T-helper 2 cell (primary cell): ENCODE measurements at places on chromosomes 7 and 10.

- no peak for DNase-seq
Observed at GRCh38 chr7:75573477-75574019, 81.4 kb downstream of the SPDYE5 start.

GRCh38 chr7:7639847-7640220 is 718 bp upstream of the UMAD1 start:
- DNase-seq, result peak; percentile 83

DNA sequence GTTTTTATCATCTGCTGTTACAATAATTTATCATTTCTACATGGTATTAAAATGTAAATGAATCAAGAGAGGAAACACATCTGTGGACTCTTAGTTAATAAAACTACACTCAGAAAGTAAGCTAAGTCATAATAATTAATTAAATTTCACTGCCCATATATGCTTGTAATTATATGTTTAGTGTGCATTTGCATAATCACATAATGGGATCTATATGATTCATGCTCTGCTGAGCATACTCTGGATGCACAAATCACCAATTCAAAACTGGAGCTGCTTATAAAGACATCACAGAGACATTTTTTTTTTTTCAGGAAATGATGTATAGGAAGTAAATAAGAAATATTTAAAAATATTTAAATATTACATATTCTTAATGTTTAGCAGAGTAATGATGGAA is 151.6 kb upstream of the STEAP4 start:
- DNase-seq, result no peak

GRCh38 chr7:132065193-132065988 is 509.0 kb upstream of the PODXL start:
- no peak for DNase-seq

DNA sequence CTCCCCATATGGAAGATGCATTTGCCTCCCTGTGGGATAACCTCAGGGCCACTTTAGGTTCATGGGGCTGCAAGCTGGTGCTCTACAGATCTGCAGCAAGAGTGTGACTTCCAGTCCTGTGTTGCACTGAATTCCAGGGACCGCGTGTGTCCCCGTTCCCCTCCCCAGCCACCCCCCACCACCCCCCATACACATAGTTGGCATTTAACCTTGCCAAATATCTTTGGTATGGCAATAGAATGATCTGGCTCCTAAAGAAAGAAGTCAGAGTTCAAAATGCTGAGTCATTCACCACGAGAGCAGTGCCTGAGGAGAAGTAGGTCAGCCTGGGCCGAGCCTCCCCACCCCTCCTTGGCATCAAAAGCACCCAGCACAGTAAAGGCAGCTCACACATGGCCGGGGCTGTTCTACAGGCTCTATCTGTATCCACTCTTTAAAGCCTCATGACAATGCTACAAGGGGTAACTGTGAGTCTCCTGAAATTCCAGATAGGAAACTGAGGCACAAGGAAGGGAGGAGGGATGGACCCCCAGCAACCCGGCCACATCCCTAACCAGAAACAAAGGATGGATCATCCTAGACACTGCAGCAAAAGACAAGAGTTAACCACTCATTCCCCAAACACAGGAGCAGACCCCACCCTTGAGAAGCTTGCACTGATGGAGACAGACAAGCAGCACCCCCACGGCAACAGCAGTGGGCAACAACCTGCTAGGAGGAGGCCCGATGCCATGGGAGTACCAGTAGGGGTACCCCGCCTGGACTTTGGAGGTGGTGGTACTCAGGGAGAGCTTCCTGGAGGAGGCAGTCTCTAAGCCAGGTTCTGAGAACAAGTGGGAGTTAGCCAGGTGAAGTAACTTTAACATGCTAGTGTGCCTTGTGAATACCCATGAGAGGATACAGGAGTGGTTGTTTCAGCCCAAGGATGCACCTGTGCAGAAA is 70.3 kb upstream of the NANOS1 start:
- no peak for DNase-seq

- DNase-seq, result no peak
Observed at GRCh38 chr7:47480576-47481538, 101.1 kb downstream of the TNS3 start.
